ENCODE measurements at places on chromosomes 7 and 10.

DNA sequence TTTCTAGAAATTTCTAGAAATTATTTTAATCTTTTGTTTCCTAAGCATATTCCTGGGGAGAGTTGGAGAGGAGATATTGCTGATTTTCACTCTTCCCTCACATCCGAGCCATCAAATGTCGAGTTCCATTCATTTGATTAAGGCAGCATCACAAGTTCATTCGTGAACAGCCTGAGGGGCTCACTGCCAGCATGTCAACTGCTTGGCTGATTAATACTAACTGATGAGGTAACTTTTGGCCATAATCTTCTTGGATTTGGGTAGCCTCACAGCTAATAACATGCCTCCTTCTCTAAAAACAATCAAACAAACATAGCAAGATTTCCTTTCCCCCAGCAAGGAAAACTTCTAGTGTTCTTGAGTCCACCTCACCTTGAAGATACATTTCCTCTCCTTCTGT lies 87.1 kb upstream of the AFAP1L2 start:
- DNase-seq = no peak

DNA sequence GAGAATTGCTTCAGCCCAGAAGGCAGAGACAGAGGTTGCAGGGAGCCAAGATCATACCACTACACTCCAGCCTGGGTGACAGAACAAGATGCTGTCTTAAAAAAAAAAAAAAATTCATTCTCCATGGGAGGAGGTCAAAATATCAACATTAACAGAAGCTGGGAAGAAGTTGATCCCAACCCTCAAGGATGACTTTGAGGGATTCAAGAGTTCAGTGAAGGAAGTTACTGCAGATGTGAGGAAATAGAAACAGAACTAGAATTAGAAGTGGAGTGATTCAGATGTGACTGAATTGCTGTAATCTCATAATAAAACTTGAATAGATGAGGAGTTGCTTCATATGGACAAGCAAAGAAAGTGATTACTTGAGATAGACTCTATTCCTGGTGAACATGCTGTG lies 19.7 kb upstream of the RPEL1 start:
- DNase-seq = no peak

DNA sequence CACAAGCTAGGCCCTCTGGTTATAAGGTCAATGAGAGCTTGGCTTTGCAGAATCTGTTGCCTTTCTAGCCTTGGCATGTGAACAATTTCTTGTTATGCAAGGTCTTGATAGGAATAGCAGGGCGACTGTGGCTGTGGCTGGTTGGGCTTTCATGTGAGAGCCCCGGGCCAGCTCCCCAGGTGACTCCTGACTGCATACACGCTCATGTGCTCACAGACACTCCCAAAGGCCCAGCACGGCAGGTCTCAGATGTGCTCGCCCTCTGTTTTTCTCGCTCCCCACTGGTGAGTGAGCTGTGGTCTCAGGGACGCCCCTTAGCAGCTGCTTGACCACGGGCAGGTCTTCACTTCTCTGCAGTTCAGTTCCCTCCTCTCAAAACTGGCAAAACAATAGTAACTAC lies 37.1 kb upstream of the ZNF32 start:
- DNase-seq = no peak

GRCh38 chr7:31095286-31096197 lies 43.4 kb downstream of the ADCYAP1R1 start:
- DNase-seq = no peak

GRCh38 chr10:135601-136464 lies 578 bp downstream of the ZMYND11 start:
- peak; percentile 57 for DNase-seq
